SJCRH30 (cell line): ENCODE measurements at places on chromosomes 12 and 14. TPM values are rescaled to one million over a fixed set of nuclear protein-coding genes. Genes with fewer than 3 reads are reported as not detected.

DNA sequence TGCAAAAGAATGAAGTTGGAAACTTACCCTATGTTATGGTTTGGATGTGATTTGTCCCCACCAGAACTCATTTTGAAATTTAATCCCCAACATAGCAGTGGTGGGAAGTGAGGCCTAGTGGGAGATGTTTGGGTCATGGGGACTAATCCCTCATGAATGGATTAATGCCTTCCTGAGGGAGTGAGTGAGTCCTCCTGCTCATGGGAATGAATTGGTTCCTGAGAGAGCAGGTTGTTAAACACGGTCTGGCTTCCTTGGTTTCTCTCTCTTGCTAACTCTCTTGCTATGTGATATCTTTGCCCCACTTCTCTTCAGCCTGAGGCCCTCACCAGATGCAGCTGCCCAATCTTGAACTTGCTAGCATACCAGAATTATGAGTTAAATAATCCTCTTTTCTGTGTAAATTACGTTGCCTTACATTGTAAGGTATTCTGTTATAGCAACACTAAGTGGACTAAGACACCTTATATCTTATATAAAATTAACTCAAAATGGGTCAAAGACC lies 22.2 kb upstream of the CCDC91 start:
- peak; percentile 82 for DNase-seq

- no peak for DNase-seq
These were observed 88.7 kb downstream of the PPP2R5E start for GRCh38 chr14:63454436-63454835.

Gene GALNT8
- 0.10 TPM in 1 of 2 replicates, not detected in the other for total RNA-seq

Gene C12orf42
- total RNA-seq: not detected in 2 replicates

DNA sequence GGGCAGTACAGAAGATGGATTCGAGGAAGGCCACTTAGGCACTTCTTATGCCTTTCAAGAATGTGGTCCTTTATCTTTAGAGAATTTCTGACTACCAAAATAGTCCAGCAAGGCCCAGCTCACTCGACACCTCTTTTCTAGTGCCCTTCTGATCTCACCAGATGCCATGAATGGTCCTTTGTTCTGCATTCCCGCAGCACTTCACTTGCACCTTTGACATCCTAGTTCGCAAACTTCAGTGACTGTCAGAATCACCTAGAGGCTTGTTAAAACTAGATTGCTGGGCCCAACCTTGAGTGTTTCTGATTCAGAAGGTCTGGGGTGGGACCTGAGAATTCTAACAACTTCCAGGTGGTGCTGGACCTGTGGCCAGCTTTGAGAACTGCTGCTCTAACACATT lies 56.7 kb downstream of the PKP2 start:
- DNase-seq: no peak

GRCh38 chr14:98951521-98952152 lies 320.4 kb downstream of the BCL11B start:
- no peak for DNase-seq

DNA sequence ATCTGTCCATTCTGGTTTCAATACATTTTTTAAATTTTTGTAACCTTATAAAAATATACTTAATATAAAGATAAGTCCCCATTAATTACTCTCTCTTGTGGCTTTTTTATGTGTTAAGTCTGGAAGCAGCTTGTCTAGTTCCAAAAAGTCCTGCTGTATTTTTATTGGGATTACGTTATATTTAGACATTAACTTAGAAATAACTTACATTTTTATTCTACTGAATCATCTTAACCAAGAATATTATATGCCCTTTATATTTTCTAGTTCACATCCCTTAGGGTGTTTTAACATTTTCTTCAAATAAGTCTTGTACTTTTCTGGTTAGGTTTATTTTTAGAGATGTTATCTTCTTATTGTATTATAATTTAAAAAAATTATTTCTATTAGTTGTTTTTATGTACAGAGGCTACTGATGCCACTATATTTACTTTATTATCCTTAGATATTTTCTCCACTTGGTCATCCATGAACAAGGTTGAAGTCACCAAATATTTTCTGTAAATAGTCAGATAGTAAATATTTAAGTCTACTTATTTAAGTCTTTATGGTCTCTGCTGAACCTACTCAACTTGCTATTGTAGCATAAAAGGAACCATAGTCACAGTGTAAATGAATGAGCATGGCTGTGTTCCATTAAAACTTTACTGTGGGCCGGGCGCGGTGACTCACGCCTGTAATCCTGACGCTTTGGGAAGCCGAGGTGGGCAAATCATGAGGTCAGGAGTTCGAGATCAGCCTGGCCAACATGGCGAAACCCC lies 132.4 kb upstream of the NEDD1 start:
- no peak for DNase-seq

Gene FZD10
- not detected in 2 replicates for total RNA-seq
